Ovary (tissue), 10 donors: ENCODE measurements at places on chromosomes 6 and 20. TPM values are rescaled to one million over a fixed set of nuclear protein-coding genes. Genes with fewer than 3 reads are reported as not detected.

- no peak for DNase-seq
Measured at GRCh38 chr20:56828402-56828801, 199.3 kb downstream of the TFAP2C start.

DNA sequence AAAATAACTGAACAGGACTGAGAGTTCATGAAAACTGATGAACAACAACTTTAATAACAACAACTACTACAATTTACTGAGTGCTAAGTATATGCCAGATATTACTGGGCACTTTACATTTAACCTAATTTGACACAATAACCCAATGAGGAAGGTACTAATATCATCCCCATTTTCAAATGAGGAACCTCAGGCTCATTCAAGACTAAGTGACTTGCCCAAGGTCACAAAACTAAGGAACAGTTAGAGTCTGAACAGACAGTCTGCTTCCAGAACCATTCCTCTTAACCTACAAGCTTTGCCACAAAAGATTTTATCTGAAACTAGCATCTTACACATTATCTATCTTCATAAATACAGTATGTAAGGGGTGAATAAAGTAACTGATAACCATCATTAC lies 10.6 kb upstream of the NDRG3 start:
- no peak for DNase-seq

GRCh38 chr6:67888546-67888885 lies 746.6 kb upstream of the ADGRB3 start:
- DNase-seq, result no peak

GSTA2 gene
- not detected for total RNA-seq

- no peak for DNase-seq
Measured at GRCh38 chr20:22217712-22218352, 366.5 kb downstream of the FOXA2 start.

TAPBP gene
- total RNA-seq, result 121 TPM

GRCh38 chr6:158068156-158068892 lies 86.7 kb downstream of the SYNJ2 start:
- no peak for DNase-seq
